ENCODE measurements at places on chromosomes 4 and X. TPM values are rescaled to one million over a fixed set of nuclear protein-coding genes. Genes with fewer than 3 reads are reported as not detected.

- no peak for DNase-seq
These were observed 11.4 kb downstream of the TMEM165 start for GRCh38 chr4:55407119-55407518.

GRCh38 chr4:30901461-30902451 lies 181.6 kb downstream of the PCDH7 start:
- DNase-seq: peak; percentile 28

DNA sequence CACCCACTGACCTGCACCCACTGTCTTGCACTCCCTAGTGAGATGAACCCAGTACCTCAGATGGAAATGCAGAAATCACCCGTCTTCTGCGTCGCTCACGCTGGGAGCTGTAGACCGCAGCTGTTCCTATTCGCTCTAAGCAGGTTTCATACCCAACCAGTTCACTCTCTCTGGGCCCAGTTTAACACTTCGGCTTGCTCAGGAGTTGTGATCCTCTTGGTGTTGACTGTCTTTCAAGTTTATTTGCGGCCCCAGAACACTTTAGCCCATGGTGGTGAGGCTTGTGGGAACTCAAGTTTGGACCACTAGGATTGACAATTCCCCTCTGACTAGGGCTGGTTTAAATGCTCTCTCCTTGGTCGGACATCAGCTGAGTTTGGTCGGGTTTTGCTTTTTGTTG lies 147.0 kb downstream of the DACH2 start:
- no peak for DNase-seq

DNA sequence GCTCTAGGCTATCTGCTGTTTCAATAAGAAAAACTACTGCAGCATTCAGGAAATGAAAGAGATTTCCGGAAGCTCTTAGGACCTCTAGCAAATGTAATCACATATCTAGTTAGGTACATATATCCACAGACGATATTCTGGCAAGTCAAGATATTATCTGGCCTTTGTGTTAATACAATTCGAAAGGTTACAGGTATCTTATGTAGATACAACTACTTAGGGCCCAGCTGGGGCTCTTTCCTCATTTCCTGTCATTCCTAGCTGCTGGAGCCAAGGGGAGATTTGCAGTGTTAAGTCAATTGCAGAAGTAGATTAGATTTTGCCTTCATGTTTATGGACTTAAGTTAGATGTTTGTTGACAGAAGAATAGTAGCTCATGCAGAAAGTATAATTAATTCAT lies 299.5 kb downstream of the ARHGAP24 start:
- DNase-seq: no peak

DNA sequence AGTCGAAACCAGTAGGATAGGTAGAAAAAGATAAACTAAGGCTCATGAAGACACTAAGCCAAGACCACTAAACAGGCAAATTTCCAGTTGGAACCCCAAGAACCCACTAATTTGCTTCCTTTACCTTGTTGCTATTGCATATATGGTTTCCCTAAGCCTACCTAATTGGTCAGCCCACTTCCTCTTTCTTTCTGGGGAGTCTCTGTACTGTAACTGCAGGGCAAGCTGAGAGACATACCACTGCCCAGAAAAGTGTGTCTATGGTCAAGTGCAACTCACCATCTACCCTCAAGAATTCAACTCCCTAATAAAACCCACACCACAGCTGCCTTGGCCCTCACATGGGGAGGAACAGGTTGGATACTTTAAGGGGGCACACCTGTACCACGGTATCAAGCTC lies 28.6 kb downstream of the IDS start:
- no peak for DNase-seq

DNA sequence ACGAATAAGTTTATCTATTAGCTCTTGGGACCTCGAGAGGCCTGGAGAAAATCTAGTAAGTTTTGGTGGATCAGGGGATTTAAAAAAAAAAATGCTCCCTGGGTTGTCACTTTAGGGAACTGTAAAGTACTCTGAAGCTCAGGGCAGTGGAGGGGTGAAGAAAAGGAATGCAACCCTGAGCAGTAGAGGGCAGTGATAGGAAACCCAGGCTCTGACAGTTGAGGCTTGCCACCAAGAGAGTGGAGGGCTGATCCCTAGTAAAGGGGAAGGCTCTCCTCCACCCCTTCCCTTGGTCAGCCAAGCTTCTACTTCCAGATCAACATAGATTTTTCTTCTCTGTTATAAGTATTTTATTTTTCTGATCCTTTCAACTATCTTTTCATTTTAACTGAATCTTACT lies 73.1 kb downstream of the FBXO8 start:
- DNase-seq: no peak

DNA sequence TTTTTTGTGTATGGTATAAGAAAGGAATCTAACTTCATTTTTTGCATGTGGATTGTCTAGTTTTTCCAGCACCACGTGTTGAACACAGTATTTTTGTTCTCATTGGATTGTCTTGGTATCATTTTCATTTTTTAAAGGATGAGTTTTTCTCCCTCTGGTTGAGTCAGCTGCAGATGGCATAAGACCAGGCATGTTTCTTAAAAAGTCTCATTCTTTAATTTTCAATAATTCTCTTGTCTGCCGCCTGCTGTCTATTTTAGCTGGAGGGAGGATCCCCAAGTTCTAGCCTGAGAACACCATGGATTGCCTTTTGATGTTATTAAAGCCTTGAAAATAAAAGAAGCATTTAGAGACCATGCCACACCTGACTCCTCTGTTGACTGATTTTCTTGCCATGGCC lies 263.8 kb downstream of the ARHGAP24 start:
- DNase-seq: no peak

DNA sequence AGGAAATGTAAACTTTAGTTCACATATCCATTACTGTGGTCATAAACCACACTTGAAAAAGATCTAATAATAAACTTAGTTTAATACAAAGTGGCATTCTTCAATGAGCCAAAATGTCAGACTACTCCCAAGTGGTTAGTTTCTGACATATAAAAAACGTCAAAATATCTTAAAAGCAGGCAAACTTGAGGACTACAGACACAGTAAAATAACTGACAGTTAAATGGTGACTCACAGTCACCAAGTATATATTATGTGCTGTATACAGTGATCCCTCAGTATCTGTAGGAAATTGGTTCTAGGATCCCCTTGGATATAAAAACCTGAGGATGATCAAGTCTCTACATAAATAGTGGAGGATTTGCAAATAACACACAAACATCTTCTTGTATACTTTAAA lies 11.6 kb upstream of the CORIN start:
- no peak for DNase-seq

GRCh38 chrX:127908384-127908783 lies 143.8 kb downstream of the ACTRT1 start:
- DNase-seq: no peak

DNA sequence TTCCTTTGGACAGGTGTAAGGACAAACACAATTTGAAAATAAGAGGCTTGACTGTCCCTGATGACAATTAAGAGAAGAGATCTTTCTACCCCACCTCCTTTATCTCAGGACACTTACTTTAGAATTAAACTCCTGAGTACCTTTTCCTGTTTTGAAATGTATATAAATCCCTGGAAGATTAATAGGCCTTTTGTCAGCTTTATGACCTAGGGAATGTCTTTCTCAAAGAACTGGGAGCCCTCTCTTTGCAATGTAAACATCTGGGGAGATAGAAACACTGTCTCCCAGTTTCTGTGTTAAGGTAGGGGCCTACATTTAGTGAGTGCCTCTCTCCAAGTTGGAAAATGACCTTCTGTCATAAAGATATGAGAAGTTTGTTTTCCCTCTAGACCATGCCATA lies 31.7 kb downstream of the AGA start:
- no peak for DNase-seq

DNA sequence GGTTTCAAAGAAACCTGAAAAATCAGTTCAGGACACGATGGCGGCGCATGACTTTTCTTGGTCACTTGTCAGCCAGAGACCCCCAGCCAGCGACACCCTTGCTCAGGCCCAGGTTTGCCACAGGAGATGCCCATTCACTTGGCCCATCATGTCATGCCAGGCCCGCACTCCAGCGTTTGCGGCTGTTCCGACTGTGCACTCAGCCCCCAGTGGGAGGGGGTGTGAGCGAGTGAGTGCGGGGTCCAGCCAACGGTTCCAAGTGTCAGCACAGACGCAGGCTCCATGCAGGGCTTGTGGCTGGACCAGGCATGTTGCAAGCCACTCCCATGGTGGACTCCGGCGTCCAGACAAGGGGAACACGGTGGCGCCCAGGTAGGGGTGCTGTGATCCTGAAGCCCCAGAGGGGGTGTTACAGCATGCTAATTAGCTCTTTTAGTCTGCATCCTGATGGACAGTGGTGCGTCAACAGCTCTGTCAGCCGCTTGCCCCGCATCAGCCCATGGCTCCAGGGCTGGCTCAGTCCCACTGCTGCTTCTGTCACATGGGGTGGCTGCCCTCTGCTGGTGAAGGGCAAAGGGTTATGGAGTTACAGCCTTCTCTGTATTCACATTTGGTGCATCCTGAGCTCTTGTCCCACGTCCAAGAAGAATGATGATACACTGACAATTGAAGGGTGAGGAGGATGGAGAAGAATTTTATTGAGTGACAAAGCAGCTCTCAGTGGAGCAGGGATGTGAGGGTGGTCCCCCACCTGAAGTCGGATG lies 3.7 kb upstream of the MAEA start:
- DNase-seq: peak; percentile 77

DNA sequence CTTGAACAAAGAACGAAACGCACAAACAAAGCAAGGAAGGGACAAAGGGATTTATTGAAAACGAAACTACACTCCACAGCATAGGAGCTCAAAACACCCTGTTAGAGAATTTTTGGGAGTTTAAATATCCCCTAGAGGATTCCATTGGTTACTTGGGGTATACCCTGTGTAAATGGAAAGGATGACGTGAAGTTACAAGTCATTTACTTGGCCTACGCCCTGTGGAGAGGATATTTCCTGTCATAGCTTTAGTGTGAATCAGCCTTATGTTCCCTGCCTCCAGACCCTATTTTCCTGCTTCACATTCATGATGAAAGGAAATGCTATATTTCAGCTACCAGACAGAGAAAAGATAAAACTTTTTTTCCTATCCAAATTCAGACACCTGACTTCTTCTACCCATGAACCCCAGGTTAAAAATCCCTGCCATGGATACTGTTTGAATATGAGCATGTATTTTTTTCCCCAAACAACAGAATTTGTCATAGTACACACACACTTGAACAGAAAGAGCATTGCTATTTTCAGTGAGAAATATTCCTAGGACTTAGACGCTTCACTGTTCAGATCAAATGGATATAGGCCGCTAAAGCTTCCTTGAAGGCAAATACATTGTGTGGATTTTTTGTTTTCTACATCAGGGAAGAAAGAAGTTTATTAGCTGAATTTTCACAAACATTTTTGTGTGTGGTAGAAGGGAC lies 20.4 kb downstream of the PIN4 start:
- no peak for DNase-seq

- peak; percentile 56 for DNase-seq
These were observed 176.7 kb downstream of the SHROOM3 start for GRCh38 chr4:76611616-76612207.

DNA sequence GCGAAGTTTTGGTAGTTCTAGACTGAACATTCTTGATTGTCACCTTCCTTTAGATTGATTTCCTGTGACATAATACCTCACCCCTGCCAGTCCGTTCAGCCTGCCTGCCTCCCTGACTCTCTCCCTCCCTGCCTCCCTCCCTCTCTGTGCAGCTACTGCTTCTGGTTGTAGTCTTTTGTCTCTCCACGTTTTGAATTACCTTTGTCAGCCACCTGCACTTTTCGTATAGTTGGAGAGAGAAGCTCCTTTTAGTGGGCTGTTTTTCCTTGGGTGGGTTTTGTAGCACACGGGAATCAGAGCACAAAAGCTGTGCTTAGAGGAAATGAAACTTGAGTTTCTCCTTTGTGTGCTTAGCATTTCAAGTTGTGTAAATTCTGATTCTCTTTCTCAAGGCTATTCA lies 32.6 kb upstream of the MSMO1 start:
- no peak for DNase-seq

DNA sequence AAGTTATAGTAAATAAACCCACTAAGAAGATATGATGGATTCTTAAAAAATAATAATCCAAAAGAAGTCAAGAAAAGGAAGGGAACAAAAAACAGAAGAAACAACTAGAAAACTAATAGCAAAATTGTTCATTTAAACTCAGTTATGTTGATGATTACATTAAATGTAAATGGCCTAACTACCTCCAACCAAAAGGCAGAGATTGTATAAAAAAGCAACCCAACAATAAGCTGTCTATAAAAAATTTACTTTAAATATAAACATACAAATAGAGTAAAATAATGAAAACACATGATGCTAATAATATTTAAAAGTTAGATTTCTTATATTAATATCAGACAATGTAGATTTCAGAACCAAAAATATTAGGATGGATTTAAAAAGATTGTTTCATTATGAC lies 340.6 kb downstream of the CAMK2D start:
- no peak for DNase-seq

- no peak for DNase-seq
These were observed 7.0 kb downstream of the C4orf51 start for GRCh38 chr4:145686991-145687390.

DNA sequence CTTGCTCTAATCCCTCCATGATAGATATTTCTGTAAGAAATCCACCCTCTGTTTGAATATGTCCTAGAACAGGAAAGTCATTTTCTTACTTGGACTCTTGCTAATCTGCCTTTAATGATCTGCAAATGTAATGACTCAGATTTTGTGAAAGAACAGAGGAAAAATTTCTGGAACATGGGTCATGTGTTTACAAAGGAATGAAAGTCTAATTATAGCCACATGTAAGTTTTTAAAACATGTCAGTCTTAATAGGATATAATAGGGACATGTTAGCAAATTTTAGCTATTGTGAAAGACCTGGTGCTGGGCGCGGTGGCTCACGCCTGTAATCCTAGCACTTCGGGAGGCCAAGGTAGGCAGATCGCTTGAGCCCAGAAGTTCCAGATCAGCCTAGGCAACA lies 47.6 kb downstream of the GRK4 start:
- no peak for DNase-seq

GRCh38 chr4:84451546-84451945 lies 47.5 kb downstream of the NKX6-1 start:
- peak; percentile 10 for DNase-seq

DNA sequence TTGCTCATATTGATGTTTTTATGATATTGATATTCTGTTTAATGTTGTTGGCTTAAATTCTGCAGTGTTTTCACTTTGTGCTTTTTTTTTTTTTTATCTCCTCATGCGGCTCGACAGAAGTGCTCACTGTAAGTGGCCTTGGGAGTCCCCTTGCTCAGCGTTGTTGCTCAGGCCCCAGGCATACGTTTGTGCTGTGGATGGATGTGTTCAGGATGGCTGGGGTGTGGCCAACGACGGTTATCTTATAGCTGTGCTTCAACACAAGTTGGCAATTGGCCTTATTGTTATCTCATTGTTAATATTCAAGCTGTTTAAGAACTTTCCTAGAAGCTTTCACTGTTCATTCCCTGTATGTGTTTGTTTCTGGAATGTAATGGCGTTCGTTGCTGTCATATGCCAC lies 36.4 kb upstream of the CLCN4 start:
- DNase-seq: no peak

GRCh38 chr4:8322794-8323704 lies 53.5 kb downstream of the HTRA3 start:
- DNase-seq: no peak

TCEAL3 gene
- total RNA-seq: 28.7 TPM

RPS6KA6 gene
- total RNA-seq: 11.2 TPM

DGAT2L6 gene
- not detected for total RNA-seq

NXF2B gene
- 0.72 TPM for total RNA-seq

HMX1 gene
- not detected for total RNA-seq

FAM114A1 gene
- 127 TPM for total RNA-seq
